ENCODE measurements at places on chromosomes 12 and 14.
A peak's percentile ranks its signal among the peaks of the same experiment; 100 is the strongest.

DNA sequence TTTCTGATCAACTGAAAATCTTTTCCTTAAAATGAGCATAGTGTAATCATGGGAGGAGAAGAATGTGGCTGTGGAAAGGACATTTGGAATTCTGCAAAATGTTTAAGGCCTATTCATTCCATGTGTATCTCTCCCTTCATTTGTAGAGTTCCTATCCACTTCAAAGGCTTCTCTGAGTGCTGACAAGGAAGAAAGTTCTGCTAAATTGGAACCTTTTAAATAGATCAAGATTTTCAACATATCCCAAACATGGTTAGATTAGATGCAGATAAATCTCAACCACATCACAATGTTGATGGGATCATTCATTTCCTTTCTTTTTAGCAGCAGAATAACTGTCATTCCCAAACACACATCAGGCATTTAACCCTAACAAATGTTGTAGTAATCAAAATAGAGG is 28.4 kb upstream of the SIX1 start:
- H3K4me1 ChIP-seq = no peaks in the 10 kb centered on the region
- no peak overlapping the region for H3K27ac ChIP-seq

DNA sequence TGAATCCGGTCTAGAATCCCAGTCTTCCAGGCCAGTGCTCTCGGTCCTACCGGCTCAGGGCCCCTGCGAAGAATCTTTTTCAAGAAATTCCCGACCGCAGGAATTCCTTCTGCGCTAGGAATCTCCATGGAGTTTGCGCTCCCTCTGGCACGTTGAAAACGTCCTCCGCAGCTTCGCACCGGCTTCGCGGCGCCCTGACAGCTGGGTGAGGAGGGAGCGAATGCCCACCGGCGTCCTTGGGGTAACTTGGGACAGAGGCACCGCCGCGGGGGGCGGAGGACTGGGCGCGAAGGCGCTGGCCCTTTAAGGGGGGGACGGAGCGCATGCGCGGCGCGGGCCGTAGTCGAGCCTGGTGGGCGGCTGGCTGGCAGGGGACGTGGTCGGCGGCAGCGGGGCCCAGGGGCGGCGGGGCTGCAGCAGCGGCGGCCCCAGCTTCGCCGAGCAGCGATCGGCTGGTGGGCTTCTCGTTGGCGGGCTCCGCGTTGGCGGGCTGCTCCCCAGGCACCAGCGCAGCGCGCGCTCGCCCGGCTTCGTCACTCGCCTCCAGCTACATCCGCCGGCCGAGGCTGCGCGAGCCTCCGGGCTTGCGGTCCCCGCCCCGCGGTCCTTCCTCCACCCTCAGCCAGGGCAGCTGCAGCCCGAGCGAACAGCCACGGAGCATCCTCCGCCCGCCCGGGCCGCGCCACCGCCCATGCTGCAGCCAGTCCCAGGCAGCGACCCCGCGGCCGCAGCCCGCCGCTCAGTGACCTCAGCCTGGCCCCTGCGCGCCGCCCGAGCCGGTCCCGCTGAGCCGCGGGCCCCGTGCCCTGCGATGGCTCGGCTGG is at the start of gene VASH1:
Gene VASH1 (plus strand): TSS at position 333 of the 824 bp plus-strand sequence. CDS start 1,354 bp downstream, outside the sequence.
- H3K27me3 ChIP-seq = peaks cover 3% of the 10 kb centered on the region
- H3K4me1 ChIP-seq = peaks cover 8% of the 10 kb centered on the region
- H3K36me3 ChIP-seq = no peaks in the 10 kb centered on the region
- DNase-seq = peak; percentile 48
- peak within 1 kb of the TSS; percentile 71 for H3K4me3 ChIP-seq
- H3K27ac ChIP-seq = peak within 1 kb of the TSS; percentile 65

GRCh38 chr14:23895053-23895419 is 58.5 kb upstream of the DHRS4 start:
- H3K36me3 ChIP-seq = no peaks in the 10 kb centered on the region
- peaks cover 3% of the 10 kb centered on the region for H3K4me1 ChIP-seq
- no peak overlapping the region for H3K27ac ChIP-seq
- H3K27me3 ChIP-seq = no peaks in the 10 kb centered on the region
- H3K4me3 ChIP-seq = no peak overlapping the region
- no peak for DNase-seq

- no peaks in the 10 kb centered on the region for H3K27me3 ChIP-seq
- DNase-seq = no peak
- H3K36me3 ChIP-seq = no peaks in the 10 kb centered on the region
- H3K4me3 ChIP-seq = no peak overlapping the region
- H3K27ac ChIP-seq = no peak overlapping the region
Measured at GRCh38 chr14:100469632-100470522, 117.3 kb downstream of the BEGAIN start.

GRCh38 chr14:45249856-45250575 is 3.0 kb downstream of the MIS18BP1 start:
- peaks cover 2% of the 10 kb centered on the region for H3K4me1 ChIP-seq
- peak overlapping the region; percentile 8 for H3K27ac ChIP-seq
- H3K27me3 ChIP-seq = no peaks in the 10 kb centered on the region
- no peak overlapping the region for H3K4me3 ChIP-seq
- no peak for DNase-seq

GRCh38 chr14:103091041-103091882 is 3.3 kb upstream of the EXOC3L4 start:
- peaks cover 9% of the 10 kb centered on the region for H3K4me1 ChIP-seq
- H3K27ac ChIP-seq = no peak overlapping the region
- DNase-seq = peak; percentile 63
- H3K4me3 ChIP-seq = no peak overlapping the region
- H3K36me3 ChIP-seq = no peaks in the 10 kb centered on the region
- no peaks in the 10 kb centered on the region for H3K27me3 ChIP-seq

- no peaks in the 10 kb centered on the region for H3K27me3 ChIP-seq
- no peak overlapping the region for H3K27ac ChIP-seq
- no peak overlapping the region for H3K4me3 ChIP-seq
- no peak for DNase-seq
Measured at GRCh38 chr12:132163911-132164288, 19.6 kb downstream of the NOC4L start.

GRCh38 chr12:100331871-100332270 is 25.0 kb upstream of the SLC17A8 start:
- H3K4me3 ChIP-seq = no peak overlapping the region
- no peaks in the 10 kb centered on the region for H3K4me1 ChIP-seq
- H3K36me3 ChIP-seq = peaks cover 20% of the 10 kb centered on the region
- H3K27me3 ChIP-seq = no peaks in the 10 kb centered on the region
- no peak overlapping the region for H3K27ac ChIP-seq
- DNase-seq = no peak

DNA sequence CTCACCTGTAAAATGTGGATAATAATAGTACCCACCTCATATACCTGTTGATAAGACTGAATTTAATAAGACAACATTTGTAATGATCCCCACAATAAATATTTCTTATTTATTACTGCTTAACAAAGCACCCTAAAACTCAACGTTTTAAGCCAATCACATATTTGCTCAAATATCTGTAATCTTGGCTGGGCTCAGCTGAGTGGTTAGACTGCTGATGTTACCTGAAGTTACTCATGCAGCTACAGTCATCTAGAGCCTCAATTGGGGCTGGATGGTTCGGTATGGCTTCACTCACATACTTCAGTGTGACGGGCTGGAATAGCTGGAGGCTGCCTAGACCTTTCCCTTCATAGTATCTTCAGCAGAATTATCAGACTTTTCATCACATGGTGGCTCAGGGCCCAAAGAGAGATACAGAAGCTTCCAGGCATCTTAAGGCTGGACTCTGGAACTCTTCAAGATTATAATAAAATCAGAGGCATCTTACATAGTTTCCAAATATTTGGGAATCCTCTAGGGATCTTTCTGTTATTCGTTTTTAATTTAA is 4.3 kb upstream of the OR5AU1 start:
- no peak for DNase-seq
- no peak overlapping the region for H3K4me3 ChIP-seq
- H3K27ac ChIP-seq = no peak overlapping the region
- H3K36me3 ChIP-seq = no peaks in the 10 kb centered on the region
- no peaks in the 10 kb centered on the region for H3K27me3 ChIP-seq

- DNase-seq = no peak
- H3K27me3 ChIP-seq = peaks cover 4% of the 10 kb centered on the region
- no peak overlapping the region for H3K4me3 ChIP-seq
- H3K4me1 ChIP-seq = no peaks in the 10 kb centered on the region
Measured at GRCh38 chr12:65894088-65894487, 69.8 kb downstream of the HMGA2 start.

DNA sequence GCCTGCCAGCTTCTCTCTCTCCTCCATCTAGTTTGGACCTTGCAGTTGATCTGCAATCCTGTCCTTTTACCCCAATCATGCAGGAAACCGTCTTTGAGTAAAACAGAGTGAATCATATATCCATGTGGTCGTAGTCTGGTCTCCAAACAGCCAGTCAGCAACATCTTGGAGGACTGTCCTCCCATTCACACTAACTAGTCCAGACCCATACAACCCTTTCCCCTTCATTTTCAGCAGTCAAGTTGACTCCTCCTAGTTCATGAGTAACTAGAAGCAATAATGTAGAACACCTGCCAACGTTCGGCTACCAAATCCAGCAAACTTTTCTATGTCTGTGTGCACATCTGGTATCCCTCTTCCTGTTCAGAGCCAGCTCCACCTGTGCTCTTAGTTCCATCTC is 10.8 kb upstream of the BIN2 start:
- H3K27me3 ChIP-seq = no peaks in the 10 kb centered on the region
- H3K27ac ChIP-seq = no peak overlapping the region
- no peak overlapping the region for H3K4me3 ChIP-seq
- no peaks in the 10 kb centered on the region for H3K4me1 ChIP-seq
- DNase-seq = no peak
- no peaks in the 10 kb centered on the region for H3K36me3 ChIP-seq

DNA sequence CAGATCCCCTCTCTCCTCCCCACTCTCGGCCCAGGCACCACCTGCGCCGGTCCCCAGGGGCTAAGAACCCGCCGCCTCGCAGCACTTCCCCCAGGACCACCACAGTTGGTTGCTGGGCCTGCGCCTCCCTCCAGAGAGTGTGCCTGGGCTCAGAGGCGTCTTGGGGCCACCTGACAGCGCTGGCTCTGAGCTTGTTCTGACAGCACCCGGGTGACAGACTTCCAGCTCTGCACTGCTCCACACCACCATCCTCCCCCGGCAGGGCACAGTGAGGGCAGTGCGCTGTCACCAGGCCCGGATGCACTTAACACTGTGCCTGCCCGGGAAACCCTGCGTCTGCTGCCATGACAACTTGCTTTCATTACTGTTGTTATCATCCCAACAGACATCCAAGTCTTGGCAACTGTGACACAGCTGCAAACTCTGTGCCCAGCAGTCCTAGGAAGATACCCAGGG is 6.6 kb downstream of the BRF1 start:
- DNase-seq = no peak
- H3K27ac ChIP-seq = no peak overlapping the region
- H3K4me3 ChIP-seq = no peak overlapping the region
- no peaks in the 10 kb centered on the region for H3K27me3 ChIP-seq
- H3K4me1 ChIP-seq = peaks cover 13% of the 10 kb centered on the region

GRCh38 chr12:122004633-122005071 is 17.0 kb upstream of the BCL7A start:
- H3K27me3 ChIP-seq = no peaks in the 10 kb centered on the region
- DNase-seq = no peak
- H3K4me1 ChIP-seq = no peaks in the 10 kb centered on the region
- H3K27ac ChIP-seq = no peak overlapping the region

DNA sequence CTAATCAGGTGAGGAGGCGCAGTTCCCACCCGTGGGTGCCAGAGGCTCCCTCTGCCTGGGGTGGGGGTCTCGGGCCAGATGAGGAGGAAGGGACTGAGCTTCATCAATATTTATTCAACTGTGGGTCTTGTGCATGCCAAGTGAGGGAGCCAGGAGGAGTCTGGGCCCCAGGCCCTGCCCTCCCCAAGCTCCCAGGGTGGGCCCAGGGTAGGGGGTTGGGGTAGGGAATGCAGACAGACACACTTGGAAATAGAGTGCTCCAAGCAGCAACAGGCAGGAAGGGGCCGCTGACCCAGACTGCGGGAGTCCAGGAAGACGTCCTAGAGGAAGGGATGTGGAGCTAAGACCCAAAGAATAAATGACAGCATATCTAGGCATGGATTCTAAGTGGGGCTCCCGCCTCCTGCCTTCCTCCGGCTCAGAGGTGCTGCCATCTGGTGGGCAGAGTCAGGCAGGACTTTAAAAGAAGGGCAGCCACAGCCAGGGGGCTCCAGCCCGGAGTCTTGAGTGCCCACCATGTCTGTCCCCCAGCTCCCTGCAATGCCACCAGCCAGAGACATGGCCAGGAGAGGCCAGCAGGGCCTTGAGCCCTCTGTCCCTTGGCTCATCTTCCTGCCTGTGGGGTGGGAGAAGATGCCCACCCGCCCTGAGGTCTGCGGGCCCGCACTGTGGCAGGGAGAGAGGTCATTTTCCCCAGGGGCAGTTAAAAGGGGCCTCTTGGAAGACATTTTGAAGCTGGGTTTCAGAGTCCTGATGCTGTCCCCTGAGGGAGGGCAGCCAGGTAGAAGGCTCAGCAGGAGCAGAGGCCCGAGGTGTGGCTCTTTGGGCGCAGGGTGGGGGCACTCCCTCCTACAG is 70.1 kb downstream of the PHETA1 start:
- H3K4me1 ChIP-seq = no peaks in the 10 kb centered on the region
- H3K27me3 ChIP-seq = no peaks in the 10 kb centered on the region
- DNase-seq = peak; percentile 61
- H3K27ac ChIP-seq = no peak overlapping the region

- peaks cover 74% of the 10 kb centered on the region for H3K4me1 ChIP-seq
- H3K36me3 ChIP-seq = no peaks in the 10 kb centered on the region
- H3K27me3 ChIP-seq = no peaks in the 10 kb centered on the region
- peak overlapping the region; percentile 79 for H3K27ac ChIP-seq
- no peak for DNase-seq
Measured at GRCh38 chr14:89367779-89368120, 49.3 kb downstream of the FOXN3 start.

DNA sequence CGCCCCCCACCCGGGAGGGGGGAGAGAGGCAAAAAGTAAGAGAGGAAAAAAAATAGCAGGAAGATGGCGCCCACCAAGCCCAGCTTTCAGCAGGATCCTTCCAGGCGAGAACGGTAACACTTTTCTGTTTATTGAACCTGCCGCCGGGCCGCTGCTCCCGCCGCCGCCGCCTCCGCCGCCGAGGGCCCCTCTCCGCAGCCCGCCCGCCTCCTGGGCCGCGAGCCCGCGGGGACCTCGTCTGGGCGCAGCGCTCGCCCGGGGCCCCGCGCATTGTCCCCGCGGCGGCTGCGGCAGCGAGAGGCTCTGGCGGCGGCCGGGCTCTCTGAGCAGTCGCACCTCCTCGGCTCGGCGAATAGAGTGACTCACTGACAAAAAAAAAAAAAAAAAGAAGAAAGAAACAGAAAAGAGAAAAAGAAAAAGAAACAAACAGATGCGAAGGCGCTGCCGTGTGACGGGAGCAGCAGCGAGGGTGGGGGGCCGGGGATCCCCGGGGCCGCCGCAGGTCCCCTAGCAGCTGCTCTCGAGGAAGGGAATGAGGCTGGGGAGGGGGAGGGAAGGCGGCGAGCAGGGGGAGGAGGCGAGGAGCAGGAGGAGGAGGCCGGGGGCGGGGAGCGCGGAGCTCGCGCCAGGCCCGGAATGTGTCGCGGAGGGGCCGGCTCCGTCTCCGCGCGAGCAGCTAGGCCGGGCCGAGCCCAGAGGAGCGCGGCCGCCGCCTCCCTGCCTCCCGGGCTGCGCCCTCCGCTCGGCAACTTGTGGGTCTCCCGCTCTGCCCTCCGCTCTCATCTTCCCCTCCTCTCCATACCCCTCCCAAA is 781 bp downstream of the NPAS3 start:
- H3K27me3 ChIP-seq = peaks cover 9% of the 10 kb centered on the region
- H3K36me3 ChIP-seq = no peaks in the 10 kb centered on the region
- peak overlapping the region; percentile 55 for H3K27ac ChIP-seq

Measured in liver (tissue), 10 donors.